Pons (tissue), 1 donor: ENCODE measurements at places on chromosomes 6 and 20.

- DNase-seq: no peak
Measured at GRCh38 chr20:60465993-60466686, 507.9 kb downstream of the CDH26 start.

- DNase-seq: no peak
Measured at GRCh38 chr6:87661016-87661415, 41.0 kb downstream of the AKIRIN2 start.

GRCh38 chr6:3259491-3259958 is 778 bp downstream of the PSMG4 start:
- no peak for DNase-seq

GRCh38 chr6:103680116-103680515 is 1179.6 kb downstream of the HACE1 start:
- DNase-seq: no peak

GRCh38 chr6:99241905-99242534 is 107.5 kb downstream of the FAXC start:
- peak; percentile 55 for DNase-seq
